ENCODE measurements at places on chromosomes 16 and 17.
A peak's percentile ranks its signal among the peaks of the same experiment; 100 is the strongest.

DNA sequence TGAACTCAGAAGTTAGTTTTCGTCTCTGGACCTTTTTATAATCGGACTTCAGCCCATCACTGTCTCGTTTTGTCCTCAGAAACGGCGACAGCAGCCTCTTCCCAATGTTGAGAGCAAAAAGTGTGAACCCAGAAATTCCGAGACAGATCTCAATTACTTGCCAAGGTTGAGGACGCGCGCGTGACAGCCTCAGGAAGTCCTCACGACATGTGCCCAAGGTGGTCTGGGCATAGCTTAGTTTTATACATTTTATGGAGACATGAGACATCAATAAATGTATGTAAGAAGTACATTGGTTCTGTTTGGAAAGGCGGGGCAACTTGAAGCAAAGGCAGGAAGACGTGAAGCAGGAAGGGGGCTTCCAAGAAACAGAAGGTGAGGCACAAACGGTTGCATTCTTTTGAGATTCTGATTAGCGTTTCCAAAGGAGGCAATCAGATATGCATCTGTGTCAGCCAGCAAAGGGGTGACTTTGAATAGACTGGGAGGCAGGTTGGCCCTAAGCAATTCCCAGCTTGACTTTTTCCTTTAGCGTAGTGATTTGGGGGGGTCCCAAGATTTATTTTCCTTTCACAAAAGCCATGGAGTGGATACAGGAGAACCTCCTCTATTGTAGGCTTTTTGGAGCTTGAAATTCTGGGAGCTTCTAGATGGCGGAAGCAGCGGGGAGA is 583 bp upstream of the ZNF747 start:
- DNase-seq: no peak

GRCh38 chr17:38568845-38569510 is 36.8 kb downstream of the SRCIN1 start:
- DNase-seq: no peak

- DNase-seq: no peak
These were observed 18.4 kb downstream of the ADCY9 start for GRCh38 chr16:4097826-4098240.

DNA sequence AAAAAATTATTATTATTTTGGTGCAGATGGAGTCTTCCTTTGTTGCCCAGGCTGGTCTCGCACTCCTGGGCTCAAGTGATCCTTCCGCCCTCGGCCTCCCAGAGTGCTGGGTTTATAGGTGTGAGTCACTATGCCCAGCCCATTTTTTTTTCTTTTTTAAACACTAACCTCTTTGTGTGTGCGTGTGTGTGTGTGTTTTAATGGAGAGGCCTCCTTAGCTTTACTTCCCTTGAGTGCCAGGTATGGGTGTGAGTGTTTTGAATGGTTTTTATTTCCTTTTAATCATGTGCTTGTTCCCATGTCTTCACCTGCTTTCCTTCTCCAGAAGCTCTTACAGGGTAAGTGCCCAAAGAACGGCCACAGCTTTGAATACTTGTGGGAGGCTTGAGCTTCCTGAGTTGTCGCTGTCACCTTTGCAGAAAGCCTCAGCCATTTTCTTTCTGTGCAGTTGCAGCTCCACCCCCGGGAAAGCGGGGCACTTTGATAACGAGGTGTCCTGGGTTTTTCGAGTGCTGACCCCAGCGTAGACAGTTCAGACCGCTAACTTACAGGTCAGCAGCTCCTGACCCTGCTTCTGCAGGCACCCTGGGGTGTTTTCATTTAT is 22.6 kb downstream of the AKAP1 start:
- no peak for DNase-seq

DNA sequence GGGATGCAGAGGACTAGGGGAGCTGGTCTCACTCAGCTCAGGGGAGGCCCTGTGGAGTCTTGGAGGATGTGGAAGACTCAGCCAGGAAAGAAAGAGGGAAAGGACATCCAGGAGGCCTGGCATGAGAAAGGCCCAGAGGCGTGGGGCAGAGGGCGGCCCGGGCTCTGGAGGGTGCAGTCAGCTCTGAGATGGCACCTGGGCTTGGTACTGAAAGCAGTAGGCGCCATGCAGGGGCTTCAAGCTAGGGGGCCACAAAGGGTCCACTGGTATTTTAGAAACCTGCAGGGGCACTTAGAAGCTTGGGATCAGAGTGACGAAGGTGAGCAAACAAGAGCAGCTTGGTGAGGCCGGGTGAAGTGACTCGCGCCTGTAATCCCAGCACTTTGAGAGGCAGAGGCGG is 5.6 kb downstream of the FAM171A2 start:
- no peak for DNase-seq

DNA sequence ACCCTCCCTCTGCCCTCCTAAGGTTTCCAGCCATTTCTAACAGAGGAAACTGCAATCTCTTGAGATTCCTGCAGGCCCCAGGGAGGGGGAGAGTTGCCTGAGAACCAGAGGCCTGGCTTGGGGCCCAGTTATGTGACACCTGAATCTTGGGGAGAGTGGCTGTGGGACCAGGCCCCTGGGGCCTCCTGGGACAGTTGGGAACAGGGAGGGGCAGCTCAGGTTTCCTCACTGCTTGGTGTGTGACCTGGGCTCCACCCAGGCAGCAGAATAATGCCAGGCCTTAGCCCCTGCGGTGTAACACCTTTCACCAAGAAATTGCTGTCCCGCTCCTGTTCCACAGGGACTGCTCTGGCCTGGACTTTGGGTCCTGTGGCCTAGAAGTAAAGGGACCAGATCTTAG is 44.3 kb upstream of the CRHR1 start:
- DNase-seq: no peak

DNA sequence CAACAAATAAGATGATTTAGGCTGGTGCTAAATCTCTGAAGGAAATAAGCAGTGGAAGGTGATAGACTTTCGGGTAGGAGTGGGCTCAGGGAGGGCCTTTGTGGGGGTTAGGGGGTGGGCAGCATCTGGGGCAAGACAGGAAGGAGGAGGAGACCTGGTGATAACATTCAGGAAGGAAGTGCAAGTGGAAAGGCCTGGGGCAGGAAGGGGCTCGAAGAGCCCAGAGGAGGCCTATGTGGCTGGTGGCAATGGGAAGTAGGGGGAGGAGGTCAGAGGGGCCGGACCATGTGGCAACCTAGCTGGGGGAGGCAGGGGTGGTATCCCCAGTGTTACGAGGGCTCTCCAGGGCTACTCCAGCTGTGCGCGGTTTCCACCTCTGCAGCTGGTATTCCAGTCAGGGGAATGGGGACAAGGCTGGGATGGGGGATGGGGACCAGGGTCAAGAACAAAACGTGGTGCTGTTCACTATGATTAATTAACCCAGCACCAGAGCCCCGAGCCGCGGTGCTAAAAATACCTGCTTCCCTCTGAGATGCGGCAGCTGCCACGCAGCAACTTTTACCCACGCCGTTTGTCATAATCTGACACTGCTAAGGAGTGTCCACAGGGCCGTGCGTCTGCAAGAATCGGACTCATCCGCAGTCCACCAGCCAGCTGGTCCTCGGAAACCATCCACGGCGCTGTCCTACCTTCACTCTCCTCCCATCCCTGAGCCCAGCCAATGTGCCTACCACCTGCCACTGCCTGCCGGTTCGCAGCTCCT is 5.2 kb upstream of the CCDC182 start:
- DNase-seq: no peak

GRCh38 chr17:32142857-32143526 is 690 bp downstream of the RHOT1 start:
- DNase-seq: no peak

GRCh38 chr16:85137323-85138072 is 25.2 kb upstream of the CIBAR2 start:
- DNase-seq: no peak

GRCh38 chr16:57366544-57367040 is 5.7 kb upstream of the CX3CL1 start:
- DNase-seq: peak; percentile 40

DNA sequence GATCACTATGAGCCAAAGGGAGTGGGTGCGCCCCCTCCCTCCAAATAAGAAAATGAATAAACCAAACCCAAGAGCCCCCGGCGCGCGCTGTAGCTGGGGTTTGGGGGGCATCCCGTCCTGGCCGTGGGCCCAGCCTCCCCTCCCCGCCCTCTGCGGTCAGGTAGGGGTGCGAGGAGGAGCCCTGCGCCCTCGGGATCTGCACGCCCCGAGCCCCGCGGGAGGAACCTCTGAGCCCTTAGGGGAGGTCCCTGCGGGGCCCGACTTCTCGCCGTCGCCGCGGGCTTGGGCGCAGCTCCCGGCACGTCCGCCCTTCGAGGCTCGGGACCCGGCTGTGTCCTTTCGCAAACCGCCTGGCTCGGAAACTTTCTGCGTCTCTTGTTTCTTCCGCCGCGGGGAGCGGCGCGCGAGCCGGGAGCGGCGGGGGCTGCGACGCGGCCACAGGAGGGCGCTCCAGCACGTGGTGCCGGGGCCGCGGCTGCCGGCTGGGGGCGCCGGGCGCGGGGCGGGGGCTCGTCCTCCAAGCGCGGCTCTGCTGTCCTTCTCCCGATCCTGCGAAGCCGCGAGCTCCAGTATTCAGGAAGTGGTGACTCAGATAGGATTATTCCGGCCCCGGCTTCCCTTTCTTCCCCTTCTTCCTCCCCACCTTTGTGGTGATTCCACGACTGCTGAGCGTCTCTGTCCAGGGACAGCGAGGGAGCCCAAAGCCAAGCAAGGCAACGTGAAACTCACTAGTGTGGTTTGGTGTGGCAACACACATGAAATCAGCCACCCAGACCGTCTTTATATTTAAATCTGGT is 1.6 kb downstream of the PITPNC1 start:
- DNase-seq: peak; percentile 85

DNA sequence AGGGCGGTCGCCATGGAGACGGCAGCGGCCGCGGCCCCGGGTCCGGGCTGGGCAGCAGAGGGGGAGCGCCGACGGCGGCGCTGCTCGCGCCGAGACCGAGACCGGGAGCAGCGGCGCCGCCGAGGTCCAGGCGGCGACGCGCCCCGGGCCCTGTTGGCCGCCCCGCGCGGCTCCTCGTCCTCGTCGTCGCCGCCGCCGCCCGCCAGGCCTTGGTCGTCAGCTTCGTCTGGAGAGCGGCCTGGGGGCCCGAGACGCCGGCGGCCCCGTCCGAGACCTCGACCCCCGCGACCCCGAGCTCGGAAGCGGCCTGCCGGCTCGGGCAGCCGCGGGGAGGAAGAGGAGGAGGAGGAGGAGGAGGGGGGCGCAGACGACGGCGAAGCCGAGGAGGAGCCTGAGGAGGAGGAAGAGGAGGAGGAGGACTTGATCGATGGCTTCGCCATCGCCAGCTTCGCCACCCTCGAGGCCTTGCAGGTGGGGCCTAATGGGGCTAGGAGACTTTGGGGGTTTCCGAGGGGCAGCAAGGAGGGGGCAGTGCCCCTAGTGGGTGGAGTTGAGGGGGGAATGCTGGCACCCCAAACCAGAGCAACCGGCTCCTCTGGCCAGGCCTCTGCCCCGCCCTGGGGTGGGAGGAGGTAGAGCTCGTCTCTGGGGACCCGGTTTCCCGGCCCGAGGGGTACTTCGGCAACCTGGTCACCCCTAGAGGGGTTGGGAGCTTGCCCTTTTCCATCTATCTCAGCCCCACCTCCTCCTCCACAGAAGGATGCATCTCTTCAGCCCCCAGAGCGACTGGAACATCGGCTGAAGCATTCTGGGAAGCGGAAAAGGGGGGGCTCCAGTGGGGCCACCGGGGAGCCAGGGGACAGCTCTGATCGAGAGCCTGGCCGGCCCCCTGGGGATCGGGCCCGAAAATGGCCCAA is 1.5 kb downstream of the FBRS start:
- DNase-seq: no peak

- no peak for DNase-seq
These were observed 76.2 kb upstream of the CDC42EP4 start for GRCh38 chr17:73387746-73388577.

GRCh38 chr16:19127205-19127604 is 13.4 kb downstream of the ITPRIPL2 start:
- no peak for DNase-seq

DNA sequence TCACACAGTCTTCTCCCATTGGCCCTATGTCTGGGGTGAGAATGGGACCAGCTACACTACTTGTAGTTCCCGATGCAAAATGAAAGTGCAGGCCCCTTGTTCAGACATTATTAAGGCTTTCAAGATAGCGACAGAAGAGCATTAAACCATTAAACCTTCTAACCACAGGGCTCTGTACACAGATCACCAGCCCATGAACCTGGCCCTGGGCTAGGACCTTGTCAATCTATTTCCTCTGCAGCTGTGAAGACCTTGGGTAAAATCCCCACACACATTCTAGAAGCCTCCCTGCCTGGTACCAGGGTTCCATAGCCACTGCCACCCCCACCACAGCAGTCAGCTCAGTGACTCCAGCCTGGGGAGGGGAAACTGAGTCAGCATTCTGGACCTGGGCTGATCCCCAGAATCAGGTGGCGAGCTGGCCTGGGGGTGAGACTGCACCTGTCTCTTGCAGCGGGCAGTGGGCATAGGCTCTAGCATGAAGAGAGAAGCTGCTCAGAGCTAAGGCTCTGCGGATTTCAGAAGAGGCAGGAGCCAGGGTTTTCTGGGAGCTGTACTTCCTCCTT is 119.7 kb upstream of the LHX1 start:
- peak; percentile 24 for DNase-seq

DNA sequence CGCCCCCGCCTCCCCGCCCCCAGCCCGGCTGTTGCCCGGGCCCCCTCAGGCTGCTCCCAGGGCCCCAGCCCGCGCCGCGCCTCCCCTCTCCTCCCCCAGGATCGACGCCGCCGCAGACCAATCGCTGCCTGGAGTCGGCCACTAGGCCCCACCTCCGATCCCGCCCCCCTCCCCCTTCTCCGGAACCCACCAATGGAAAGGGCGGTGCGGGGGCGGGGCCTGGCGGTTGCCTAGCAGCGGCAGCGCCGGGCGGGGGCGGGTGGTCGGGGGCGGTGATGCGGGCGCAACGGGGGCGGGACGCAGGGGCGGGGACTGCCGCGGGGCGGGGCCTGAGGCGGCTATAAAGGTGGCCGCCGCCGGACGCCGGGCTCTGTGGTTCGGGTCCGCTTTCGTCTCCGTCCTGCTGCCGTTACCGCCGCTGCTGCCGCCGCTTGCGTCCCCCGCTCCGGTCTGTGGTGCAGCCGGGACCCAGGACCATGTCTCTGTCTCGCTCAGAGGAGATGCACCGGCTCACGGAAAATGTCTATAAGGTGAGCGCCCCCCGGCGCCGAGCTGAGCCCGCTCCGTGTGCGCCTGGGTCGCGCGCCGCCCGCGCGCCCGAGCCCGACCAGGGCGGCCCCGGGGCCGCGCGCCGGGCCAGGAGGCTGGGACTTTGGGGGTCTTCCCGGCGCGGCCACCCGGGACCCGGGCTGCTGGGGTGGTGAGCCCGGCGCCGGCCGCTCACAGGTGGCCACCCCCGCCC is at the start of gene BAIAP2:
Gene BAIAP2 (plus strand): TSS at position 373 of the 742 bp plus-strand sequence. CDS start 104 bp downstream, at position 477.
- DNase-seq: peak; percentile 100

DNA sequence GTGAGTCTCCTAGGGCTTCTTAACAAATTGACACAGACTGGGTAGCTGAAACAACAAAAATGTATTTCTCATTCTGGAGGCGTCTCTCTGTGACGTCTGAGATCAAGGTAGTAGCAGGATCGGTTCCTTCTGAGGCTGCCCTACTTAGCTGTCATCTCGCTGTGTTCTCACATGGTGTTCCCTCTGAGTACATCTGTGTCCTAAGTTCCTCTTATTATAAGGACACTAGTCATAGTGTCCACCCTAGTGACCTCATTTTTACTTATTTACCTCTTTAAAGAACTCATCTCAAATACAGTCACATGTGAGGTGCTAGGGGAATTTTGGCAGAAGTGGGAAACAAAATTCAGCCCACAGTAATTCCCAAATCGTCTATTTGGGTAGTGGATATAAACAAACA is 529.1 kb downstream of the NPIPA7 start:
- DNase-seq: no peak

- no peak for DNase-seq
These were observed 85.3 kb upstream of the GSE1 start for GRCh38 chr16:85527767-85528297.

Measured in GM13976 (cell line).